ENCODE measurements at places on chromosomes 1 and 21.
A peak's percentile ranks its signal among the peaks of the same experiment; 100 is the strongest.

GRCh38 chr21:14215971-14216641, at the start of gene RBM11:
TSS of gene RBM11 (plus strand) at chr21:14216157. CDS start at chr21:14216187, 30 bp downstream.
- DNase-seq, result peak; percentile 40

DNA sequence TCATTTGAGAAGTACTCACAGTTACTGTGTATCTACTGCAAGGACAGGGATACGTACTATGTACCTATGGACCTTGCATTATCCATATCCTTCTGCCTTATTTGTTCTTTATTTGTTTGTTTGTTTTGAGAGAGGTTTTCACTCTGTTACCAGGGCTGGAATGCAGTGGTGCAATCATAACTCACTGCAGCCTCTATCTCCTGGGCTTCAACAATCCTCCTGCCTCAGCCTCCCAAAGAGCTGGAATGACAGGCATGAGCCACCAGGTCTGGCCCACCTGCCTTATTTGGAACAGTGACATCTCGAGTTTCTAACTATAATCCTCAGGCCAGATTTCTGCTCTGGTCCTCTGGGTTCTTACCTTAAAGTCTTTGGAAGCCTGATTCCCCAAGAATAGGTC, 395.5 kb upstream of the PKN2 start:
- no peak for DNase-seq

DNA sequence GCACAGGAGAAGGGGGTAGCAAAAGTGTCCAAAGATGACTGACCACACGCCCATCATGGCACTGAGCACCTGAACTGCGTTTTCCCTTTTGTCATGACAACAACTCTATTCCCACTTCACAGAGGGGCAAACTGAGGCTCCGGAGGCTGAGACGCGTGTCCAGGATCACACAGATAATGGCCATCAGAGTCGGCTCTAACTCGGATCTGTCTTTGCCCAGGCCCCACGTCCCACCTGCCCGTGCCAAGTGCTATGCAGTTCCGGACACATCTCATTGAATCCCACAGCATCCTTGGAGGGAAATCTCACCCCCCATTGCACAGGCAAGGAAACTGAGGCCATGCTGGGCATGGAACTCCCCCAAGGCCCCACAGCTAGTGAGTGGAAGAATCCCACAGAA, 62.1 kb downstream of the MATN1 start:
- no peak for DNase-seq

- DNase-seq, result no peak
Observed at GRCh38 chr1:181493885-181494284, 10.6 kb downstream of the CACNA1E start.

GRCh38 chr1:231392389-231393131, 29.5 kb downstream of the EGLN1 start:
- DNase-seq, result no peak

GRCh38 chr1:67664048-67664447, 21.0 kb upstream of the GADD45A start:
- DNase-seq, result no peak

- DNase-seq, result no peak
Observed at GRCh38 chr1:172340520-172340919, 80.0 kb upstream of the C1orf105 start.

DNA sequence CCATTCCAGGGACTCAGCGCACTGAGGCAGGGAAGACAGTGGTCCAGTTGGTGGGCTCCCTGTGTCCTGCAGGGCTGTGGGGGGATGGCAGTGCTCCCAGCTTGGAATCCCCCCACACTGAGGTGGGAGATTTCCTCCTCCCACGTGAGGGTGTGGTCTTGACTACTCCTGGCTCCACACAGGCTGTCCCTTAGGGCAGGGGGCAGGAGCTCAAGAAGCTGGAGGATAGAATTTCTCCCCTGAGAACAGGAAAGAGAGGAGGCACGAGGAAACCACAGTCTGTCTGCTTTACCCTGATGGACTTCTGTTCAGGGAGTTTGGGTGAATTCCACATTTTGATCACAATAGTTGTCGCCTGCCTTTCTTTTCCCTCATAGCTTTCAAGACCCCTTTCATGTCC, 62.1 kb downstream of the CACNA1E start:
- no peak for DNase-seq

DNA sequence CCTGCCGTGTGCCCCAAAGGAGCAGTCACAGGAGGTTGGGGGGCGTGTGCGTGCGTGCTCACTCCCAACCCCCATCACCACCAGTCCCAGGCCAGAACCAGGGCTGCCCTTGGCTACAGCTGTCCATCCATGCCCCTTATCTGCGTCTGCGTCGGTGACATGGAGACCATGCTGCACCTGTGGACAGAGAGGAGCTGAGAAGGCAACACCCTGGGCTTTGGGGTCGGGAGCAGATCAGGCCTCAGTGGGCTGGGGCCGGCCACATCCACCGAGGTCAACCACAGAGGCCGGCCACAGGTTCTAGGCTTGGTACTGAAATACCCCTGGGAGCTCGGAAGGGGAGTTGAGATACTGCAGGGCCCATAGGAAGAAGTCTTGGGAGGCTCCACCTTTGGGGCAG, 23.5 kb downstream of the COL6A1 start:
- DNase-seq, result no peak

- no peak for DNase-seq
Observed at GRCh38 chr1:81044708-81045107, 756.0 kb upstream of the ADGRL2 start.

GRCh38 chr1:236451796-236452373, 57.8 kb downstream of the EDARADD start:
- DNase-seq, result no peak

DNA sequence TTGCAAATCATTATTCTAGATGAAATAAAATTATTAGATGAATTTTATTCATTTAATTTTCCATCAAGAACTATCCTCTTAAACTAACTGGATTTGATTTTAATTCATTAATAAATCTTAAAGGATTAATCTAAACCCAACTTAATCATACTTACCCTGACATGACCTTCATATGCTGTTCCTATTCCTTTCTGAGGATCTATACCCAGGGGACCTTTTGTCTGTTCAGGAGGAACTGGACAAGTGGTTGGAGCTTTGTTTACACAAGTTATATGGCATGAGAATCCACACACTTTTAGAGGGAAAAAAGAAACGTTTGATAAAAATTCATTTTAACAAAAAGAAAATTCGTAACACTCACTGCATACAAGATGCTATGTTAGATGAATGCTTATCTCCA, 95.2 kb downstream of the COQ8A start:
- no peak for DNase-seq

DNA sequence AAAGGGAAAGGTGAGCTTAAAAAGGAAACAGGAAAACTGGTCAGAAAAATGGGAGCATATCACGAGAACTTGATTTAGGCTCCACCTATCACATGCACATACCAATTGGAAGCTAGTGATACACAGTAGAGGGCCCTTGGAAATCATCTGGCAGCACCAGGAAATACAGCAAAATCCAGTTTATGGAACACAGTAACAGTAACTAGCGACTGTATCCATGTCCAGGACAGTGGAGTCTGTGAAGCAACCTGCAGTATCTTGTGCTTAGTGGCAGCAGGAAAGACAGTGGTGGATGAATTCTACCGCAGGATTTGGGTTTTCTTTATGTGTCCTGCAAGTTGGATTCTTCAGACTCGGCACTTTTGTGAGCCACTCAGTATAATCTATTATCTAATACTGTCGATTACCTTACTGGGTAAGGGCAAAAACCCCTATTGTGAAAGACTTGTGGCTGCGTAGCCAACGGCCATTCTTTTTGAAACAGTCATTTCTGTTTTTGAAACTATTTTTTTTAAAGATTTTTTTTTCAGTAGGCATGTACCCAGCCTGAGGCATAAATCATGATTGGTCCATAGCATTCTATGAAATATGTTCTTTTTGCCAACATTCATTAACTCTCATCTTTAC, 1.6 kb upstream of the KDM4A start:
- no peak for DNase-seq

GRCh38 chr1:9311479-9311878, 18.8 kb downstream of the SPSB1 start:
- DNase-seq, result no peak

GRCh38 chr21:36207577-36208320, 51.1 kb downstream of the DOP1B start:
- DNase-seq, result no peak

GRCh38 chr21:43702785-43703034, 16.2 kb upstream of the PDXK start:
- no peak for DNase-seq

DNA sequence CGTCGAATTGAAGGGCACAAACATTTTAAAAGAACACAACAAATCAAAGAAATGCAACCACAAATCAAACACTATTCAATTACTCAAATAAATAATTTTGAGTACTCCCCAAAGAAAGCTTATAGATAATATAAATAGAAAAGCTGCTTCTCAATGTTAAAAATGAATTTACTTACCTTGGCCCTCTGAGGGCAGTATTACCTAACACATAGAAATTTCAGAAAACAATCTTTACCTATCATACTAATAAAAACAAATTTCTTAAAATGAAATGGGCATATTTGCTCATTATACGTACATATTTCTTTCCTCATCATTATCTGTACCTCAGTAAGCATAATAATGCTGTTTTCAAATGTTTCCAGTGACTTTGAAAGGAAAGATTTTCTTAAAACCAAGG, 141.8 kb downstream of the AKT3 start:
- DNase-seq, result no peak

DNA sequence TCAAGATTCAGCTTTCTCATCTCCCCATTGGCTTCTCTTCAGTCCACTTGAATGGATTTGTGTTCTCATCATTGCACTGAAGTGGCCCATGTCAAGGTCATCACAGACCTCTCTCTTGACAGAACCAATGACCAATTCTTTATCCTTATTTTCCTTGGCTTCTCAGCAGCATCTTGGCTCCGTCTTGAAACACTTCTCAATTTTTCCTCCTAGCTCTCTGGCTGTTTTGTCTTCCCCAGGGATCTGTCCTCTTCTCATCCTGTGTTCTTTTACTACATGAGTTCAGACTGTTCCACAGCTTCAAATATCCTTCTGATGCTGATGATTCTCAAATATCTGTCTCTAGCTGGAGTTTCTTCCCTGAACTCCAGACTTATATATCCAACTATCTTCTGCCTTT, 78.6 kb downstream of the COLGALT2 start:
- DNase-seq, result no peak

GRCh38 chr1:7929637-7930036, 11.0 kb downstream of the TNFRSF9 start:
- DNase-seq, result no peak

DNA sequence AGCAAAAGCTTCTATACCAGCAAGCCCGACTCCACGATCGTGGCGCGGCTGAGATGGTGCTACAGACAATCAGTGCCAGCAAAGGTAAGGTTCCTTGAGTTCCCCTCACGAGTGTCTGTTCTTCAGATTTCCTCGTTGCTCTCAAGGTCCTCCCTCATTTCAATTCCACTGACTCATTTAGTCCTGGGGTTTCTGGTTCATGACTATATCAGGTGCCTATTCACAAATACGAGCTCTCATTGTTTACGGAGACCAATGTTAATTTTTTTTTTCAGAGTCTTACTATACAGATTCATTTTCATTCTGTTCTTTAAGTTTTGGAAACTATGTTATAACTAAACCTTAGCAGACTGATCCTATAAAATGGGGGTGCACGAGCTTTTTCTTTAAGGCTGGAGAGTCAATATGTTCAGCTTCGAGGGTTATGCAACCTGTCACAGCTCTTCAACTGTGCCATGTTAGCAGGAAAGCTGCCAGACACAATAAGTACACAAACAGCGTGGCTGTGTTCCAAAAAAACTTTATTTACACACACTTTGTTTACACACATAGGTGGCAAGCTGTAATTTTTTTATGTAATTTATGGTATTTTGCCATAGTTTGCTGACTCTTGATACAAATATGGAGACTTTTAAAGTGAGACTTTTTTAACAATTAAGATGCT, 134.3 kb downstream of the ZP4 start:
- DNase-seq, result no peak

GRCh38 chr1:179142889-179143299, 61.0 kb downstream of the TOR3A start:
- no peak for DNase-seq

- DNase-seq, result no peak
Observed at GRCh38 chr21:15894596-15894995, 164.8 kb downstream of the USP25 start.

GRCh38 chr1:248821641-248822040, 4.1 kb downstream of the SH3BP5L start:
- DNase-seq, result no peak

- peak; percentile 97 for DNase-seq
Observed at GRCh38 chr1:32072622-32073298, at the start of gene TMEM39B. TSS of gene TMEM39B (plus strand) at chr1:32072939. CDS start at chr1:32073048, 109 bp downstream.

DNA sequence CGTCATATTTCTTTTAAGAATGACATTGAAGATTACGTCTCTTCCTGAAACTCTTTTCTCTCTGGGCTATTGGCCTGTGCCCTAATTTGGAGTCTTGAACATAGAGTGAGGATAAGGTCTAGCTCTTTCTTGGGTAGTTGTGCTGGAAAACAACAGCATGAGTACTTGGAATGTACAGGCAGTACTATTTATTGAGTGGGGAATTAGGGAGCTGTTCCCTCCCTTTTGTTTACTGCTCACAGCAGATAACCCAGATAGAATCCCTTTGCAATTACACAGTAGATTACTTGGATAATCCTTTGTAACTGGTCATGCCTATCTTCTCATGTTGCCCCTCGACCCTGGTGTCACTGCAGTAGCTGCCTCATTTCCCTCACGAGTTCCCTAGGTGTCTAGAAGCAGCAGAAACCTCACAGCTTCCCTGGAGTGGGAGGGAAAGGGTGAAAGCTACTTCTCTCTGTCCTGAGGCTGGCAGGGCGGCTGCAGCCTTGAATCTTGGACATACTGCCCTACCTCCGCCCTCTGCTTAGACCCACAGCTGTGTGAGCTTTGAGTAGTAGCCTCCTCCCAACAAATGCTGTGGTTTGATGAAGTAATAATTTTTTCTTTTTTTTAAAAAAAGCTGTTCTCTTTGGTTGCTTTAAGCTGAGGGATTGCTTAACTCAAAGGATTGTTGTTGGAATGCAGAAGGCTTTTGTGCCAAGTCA, 70.6 kb downstream of the FGGY start:
- no peak for DNase-seq
